NCI-H1092 treated with DMSO at 0.1 percent for 48 hours (cell line): ENCODE measurements at places on chromosomes 2 and 18.

- no peak for DNase-seq
These were observed 92.2 kb upstream of the ASAP2 start for GRCh38 chr2:9114458-9114857.

DNA sequence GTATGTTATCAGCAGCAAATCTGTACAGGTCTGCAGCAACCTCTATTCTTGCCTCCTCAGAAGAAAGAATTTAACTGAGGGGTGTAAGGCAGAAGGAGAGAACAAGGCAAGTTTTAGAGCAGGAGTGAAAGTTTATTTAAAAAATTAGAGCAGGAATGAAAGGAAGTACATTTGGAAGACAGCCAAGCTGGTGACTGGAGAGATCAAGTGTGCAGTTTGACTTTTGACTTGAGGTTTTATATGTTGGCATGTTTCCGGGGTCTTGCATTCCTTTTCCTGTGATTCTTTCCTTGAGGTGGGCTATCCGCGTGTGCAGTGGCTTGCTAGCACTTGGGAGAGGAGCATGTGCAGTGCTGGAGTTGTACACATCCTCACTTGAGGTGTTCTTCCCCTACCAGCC is 16.5 kb upstream of the CERS6 start:
- DNase-seq, result no peak

DNA sequence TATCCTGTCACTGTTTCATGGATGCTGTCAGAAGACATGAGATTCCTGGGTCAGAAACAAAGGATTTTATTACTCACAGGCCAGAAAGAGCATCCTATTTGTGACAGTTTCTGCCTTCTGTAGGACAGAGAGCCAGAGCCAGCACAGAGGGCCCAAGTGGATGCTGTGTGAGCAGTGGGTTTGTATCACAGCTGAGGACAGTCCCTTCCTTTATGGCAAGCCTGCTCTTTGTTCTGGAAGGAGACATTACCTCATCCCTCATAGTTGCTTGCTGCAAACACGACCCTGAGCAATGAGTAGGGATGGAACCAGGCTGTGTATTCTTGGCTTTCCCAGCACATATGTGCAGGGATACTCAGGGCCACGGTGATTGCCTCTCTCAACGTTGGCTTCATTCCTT is 41.6 kb downstream of the ARHGEF4 start:
- no peak for DNase-seq

DNA sequence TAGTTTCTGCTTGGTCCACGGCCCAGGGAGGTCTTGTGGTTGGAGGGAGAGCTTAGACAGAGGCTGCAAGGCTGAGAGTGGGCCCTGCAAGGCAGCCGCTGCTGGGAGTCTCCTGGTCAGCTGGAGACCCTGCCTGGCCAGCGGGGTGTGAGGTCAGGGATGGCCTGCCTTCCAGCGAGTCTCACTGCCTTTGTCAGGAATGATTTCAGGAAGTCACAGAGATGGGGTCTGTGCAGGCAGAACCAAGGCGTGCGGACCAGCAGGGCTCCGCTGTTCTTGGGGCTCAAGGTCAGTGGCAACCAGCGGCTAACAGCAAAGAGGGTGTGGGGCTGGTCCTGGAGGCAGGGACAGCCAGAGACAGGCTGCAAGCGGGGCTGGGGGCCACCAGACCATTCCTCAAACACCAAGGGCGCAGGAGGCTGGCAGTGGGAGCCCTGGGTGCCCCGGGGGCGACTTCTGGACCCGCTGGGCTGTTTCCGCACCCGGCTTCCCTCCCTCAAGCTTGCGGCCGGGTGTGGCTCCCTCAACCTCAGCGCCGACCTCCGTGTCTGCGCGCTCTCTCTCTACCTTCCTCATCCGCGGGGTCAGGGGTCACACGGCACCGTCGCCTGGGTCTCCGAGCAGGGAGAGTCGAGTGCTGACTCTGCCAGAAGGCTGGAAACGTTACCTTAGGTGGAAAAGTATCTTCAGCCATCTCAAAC is 124.5 kb upstream of the CTDP1 start:
- DNase-seq, result no peak

DNA sequence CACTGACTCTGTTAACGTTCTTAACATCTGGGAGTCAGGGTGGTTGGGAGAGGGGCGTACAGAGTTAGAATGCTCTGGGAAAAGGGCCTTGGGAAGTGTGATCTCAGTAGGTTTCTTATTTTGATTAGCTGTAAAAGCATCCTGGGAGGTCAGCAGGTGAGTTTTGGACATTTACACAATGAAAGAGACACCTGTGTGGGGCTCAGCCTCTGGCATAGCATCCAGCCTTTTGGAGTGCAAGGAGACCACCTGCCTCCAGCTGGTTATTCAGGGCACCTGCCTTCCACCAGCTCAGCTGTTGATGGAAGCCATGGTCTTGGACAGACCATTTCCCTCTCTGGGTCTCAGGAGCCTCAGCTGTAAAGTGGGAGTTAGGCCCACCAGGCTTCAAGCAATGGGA is 49.7 kb downstream of the ACAA2 start:
- DNase-seq, result no peak

- peak; percentile 48 for DNase-seq
These were observed 34.1 kb downstream of the KIF5C start for GRCh38 chr2:148909114-148909513.

GRCh38 chr2:26725521-26725820 is 32.9 kb downstream of the KCNK3 start:
- no peak for DNase-seq

- no peak for DNase-seq
These were observed 51.6 kb upstream of the STPG4 start for GRCh38 chr2:47206681-47207080.

DNA sequence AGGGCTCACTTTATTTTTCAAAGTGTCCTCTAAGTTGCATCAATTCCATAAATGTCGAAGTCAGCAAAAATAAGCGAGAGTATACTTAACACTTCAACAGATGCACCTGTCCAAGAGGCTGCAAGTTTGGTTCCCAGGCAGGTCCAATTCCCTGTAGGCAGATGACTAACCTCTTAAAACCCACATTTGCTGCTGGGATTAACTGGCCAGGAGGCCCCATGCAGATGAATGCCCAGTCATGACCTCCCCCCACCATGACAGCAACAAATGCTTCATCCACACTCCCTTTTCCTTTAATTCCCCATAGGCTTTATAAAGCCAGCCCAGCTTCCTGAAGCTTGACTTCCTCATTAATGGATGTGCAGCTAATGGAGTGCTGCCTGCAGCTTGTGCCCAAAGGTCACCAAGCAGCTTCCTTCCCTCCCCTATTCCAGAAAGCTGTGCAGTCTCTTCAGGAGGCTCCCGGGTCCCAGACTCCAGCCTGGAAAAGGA is 35.7 kb downstream of the REEP1 start:
- DNase-seq, result no peak

- no peak for DNase-seq
These were observed 688.9 kb upstream of the ID2 start for GRCh38 chr2:7992612-7993602.

GRCh38 chr2:60092781-60093180 is 460.7 kb downstream of the BCL11A start:
- no peak for DNase-seq

- peak; percentile 34 for DNase-seq
These were observed 47.6 kb downstream of the PDCL3 start for GRCh38 chr2:100610381-100610831.

DNA sequence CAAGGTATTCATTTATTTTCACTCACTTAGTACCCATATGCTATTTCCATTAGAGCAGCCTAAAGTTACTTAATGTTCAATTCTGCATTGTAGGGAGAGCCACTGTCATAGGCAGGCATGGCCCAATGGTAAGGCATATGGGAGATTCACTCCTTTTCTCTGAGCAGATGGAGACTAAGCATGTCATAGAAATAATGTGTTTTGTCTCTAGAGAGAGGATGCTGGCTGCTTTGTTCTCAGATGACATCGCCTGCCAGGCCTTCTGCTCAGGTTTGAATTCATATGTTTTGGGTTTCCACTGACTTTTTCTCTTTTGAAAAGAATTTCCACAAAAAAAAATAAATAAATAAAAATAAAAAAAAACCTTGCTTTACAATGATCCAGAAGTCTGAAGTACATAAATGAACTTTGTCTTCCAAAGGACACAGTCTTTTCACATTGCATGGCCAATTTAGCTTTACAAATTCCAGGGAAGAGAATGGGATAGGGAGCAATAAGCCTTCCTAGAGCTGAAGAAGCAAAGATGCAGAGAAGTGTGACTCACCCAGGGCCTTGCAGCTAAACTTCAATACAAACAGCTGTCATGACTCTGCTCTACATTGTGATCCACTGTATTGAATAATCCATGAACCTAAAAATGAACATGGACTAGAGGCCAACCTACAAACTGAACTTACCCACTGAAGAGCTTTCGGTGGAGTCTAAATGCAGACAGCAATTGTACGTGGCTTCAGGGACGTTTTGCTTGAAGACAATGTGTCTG is 422.5 kb downstream of the CMPK2 start:
- no peak for DNase-seq

- DNase-seq, result no peak
These were observed 24.6 kb upstream of the SALL3 start for GRCh38 chr18:78955051-78955450.

DNA sequence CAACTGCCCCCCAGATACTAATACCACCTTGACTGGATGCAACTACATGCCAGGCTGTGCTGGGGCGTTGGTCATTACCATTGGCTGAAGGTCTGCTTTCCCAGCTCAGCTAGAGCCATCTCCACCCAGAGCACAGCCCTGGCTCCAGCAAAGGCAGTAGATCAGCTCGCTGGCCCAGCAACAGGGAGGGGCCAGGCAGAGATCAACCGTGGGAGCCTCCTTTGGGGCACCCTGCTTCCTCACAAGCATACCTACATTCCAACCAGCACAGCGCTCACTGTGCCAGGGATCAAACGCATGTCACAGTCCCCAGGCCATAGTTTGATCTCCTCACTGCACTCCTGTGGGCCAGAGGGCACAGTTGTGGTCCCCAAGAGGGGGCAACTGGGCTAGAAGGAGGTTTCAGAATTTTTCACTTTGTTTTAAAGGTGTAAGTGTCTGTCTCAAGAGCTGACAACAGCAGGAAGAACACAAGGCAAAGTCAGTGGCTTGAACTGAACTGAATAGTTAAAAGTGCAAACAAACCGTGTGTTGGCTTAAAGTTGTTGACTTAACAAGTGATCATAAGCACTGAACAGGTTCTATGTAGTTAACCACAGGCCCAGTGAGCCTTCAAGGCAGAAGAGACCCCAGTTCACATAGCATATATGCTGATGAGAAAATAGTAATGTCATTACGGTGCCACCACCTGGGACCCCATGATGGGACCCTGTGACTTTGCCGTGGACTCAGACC is 70.1 kb upstream of the BZW1 start:
- no peak for DNase-seq

DNA sequence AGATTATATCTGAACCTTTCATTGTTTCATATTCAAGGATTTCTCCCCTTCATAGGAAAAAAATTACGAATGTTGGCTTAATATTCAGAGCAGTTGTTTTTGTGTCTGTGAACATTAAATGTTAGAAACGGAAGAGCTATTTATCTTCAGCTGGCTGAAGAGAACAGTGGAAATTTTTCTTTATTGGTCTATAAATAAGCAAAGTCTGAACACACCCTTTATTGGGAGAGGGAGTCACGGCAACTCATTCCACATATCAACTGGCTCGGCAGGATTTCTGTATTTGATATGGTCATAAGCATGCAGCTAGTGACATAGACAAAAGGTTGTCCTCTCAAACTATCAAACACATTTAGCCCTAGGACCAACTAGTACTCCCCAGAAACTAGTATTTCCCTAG is 468.4 kb upstream of the HNRNPA3 start:
- no peak for DNase-seq

- DNase-seq, result no peak
These were observed 13.4 kb upstream of the HRH4 start for GRCh38 chr18:24446953-24447538.

DNA sequence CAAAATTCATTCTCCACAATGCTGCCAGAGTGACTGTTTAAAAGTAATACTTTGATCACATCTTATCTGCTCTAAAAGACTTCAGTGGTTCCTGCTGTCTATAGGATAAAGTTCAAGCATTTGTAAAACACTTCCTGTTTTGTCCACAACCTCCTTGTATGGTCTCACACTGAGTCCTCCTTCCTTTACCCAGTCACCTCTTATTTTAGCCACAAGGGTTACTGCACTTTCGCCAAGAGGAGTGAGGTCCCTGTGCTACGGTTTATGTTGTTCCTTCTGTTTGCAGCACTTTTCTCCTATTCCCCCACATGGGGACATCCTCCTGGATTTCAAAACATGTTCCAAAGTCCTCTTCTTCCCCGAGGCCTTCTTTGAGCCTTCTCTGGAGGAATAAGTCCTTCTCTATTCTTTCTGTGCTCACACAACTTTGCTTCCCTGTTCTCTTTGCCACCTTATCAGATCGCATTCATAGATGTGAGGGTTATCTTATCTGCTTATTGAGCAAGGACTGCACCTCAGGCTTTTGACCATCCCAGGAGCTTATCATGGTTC is 112.2 kb upstream of the NABP1 start:
- DNase-seq, result no peak

DNA sequence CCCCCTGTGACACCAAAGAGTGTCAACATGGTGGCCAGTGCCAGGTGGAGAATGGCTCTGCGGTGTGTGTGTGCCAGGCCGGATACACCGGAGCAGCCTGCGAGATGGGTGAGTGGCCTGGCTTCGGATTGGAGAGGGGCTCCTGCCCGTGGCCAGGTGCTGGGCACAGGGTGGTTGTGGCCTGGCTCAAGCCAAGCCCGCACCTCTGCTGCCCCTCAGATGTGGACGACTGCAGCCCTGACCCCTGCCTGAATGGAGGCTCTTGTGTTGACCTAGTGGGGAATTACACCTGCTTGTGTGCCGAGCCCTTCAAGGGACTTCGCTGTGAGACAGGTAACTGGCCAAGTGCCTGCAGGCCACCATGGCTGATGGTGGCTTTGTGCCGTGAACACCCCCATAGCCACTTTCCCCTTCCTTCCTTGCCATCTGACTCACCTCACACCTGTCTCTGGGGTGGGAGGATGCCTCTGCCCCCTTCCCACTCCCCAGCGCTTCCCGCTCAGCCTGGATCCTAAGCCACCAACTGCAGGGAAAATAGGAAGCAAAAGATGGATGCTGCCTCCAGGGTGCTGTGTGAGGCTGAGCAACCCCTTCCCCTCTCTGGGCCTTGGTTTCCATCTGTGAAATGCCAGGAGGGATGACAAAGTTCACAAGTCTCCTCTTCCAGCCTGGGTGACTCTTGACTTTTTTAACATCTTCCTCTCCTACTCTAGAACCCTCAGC is 41.8 kb downstream of the SNED1 start:
- no peak for DNase-seq

GRCh38 chr2:241363426-241363825 is 7.3 kb downstream of the FARP2 start:
- DNase-seq, result no peak

DNA sequence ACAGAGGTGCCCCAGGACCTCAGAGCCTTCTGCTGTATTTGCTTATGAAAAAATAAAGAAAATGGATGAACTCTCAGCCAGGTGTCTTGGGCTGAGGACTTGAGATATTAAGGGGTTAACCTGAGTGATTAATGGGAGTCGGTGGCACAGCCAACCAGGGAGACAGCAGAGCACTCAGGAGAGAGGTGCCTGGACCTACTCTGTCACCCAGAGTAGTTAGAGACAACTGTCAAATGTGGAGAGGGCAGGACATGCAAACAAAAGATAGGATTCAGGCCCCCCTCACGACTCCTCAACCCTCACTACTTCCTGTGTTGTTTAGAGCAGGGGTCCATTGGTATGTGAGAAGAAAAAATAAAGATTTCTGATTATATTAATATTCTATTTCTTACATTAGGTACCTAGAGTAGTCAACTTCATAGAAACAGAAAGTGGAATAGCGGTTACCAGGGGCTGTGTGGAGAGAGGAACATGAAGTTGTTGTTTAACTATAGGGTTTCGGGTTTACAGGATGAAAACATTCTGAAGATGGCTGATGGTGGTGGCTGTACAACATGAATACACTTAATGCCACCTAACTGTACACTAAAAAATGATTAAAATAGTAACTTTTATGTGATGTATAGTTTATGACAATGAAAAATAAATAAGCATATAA is 28.6 kb upstream of the CETN1 start:
- no peak for DNase-seq
